ENCODE measurements at places on chromosomes 1 and 21.

DNA sequence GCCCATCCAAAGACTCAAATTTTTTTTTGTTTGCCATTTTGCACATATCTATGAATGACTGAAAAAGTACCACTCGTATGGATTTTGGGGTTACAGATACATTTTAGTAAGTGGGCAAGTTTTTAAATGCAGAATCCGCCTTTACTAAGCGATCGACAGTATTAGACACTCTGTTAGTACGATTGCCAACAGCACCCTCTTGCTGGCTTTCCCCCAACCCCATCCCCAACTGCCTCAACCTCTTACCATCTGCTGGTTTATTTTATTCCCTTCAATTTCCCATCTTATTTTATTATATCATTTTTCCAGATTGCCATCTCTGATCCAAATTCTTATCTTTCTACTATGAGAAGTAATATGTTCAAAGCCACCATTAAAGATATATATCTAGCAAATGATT, 244.8 kb downstream of the LRRIQ3 start:
- no peak for DNase-seq

- no peak for DNase-seq
Observed at GRCh38 chr1:204735042-204735441, 49.5 kb upstream of the LRRN2 start.

GRCh38 chr1:42551180-42551579, 88.1 kb downstream of the CCDC30 start:
- no peak for DNase-seq

DNA sequence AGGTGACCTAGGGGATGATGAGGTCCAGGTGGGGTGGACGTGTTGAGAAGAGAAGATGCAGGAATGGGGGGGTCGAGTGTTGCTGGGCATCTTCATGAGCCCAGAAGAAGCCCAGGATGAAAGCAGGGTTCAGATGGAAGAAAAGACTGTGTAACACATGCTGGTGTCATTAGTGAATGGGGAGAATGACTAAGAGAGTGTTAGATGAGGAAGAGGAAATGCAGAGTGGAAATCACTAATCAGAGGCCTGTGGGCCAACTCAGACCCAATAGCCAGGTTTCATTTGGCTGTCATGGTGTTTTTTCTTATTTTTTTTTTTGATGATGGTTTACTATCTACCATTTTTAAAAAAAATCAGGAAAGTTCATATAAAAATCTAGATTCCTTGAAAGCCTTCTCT, 180.8 kb upstream of the CAMK1G start:
- DNase-seq: no peak

DNA sequence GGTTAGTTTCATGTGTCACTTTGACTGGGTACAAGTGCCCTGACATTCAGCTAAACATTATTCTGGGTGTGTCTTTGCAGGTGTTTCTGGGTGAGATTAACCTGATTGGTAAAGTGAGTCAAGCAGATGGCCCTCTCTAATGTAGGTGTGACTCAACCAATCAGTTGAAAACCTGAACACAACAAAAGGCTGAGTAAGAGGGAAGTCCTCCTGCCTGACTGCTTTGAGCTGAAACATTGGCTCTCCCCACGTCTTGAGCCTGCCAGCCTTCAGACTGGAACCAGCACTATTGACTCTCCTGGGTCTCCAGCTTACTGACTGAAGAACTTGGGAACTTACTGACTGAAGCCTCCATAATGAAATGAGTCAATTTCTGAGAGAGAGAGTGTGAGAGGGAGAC, 70.0 kb upstream of the C21orf91 start:
- DNase-seq: no peak

GRCh38 chr1:212945463-212946160, 4.7 kb upstream of the VASH2 start:
- DNase-seq: no peak

- DNase-seq: no peak
Observed at GRCh38 chr1:222404710-222405109, 143.2 kb downstream of the HHIPL2 start.

All from DMS153 (cell line).